Right cardiac atrium (tissue), 5 donors: ENCODE measurements at places on chromosomes 1 and 21. TPM values are rescaled to one million over a fixed set of nuclear protein-coding genes. Genes with fewer than 3 reads are reported as not detected.

DNA sequence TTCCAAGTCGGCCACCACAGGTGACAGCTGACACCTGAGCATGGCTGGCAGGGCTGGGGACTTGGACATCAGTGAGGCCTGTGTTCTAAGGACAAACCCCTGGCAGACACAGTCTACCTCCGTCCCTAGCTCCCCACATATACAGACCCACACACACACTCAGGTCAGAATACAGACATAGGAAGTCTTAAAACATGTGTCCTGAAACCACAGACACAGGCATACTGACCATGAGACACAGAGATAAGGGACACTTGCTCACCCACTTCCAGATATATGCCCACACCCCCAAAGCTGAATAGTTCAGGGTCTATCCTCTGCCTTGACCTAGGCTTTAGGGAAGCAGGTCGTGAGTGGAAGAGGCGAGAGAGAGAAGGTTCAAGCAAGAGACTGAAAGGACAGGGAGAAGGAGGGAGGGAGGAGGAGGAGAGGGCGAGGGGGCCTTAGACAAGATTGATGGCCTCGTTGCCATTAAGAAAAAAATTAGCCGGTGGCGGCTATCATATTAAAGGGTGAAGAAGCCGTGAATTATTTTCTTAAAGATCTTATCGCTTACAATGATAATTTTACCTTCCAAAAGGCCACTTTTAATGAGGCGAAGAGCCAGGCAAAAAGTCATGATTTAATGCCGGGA is 49.9 kb downstream of the TMEM53 start:
- no peak for DNase-seq

- peak; percentile 63 for DNase-seq
Observed at GRCh38 chr21:45347712-45348499, 57.1 kb upstream of the COL18A1 start.

DNA sequence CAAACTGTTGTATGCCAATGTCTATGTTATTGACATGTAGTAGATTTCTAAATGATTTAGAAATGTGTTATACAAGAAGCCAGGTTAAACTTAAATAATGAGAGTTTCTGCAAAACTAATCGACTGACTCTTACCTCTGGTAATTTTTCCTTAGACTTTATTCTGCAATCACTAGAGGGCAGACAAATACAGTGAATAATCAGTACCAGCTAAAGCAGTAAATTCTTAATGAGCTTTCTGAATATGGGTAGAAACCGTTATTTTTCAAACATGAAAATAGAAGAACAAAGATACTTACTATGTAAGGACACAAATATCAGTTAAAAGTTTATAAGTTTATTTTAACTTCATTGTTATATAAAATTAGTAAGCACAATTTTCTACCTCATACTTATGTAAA is 97.9 kb upstream of the RGS1 start:
- no peak for DNase-seq

- DNase-seq = no peak
Observed at GRCh38 chr1:62084310-62084890, 110.2 kb upstream of the L1TD1 start.

GRCh38 chr1:47624531-47624930 is 186.7 kb downstream of the FOXD2 start:
- no peak for DNase-seq

GRCh38 chr1:235259133-235259778 is 68.7 kb downstream of the ARID4B start:
- DNase-seq = no peak

DNA sequence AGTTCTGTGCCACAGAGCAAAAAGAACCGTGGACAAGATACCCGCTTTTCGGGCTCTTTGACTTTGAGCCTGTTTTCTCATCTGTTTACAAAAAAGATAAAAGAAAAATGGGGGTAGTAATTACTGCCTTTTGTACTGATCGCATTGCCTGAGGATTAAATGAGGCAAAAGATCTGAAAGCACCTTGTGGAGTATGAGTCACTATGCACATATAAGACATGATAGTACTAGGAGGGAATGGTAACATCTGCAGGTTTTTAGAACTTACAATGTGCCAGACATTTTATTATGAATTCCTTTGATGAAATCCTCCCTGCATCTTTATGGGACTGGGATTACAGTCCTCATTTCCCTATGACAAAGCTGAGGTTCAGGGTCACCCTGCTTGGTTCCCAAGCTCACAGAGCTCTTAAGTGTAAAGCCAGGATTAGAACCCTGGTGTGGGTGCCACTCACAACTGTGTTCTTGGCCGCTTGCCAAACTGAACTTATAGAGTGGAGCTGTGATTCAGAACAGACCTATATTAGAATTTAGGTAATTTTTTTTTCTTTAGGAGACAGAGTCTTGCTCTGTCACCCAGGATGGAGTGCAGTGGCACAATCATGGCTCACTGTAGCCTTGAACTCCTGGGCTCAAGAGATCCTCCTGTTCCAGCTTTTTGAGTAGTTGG is 1.8 kb downstream of the DISC1 start:
- DNase-seq = no peak

DNA sequence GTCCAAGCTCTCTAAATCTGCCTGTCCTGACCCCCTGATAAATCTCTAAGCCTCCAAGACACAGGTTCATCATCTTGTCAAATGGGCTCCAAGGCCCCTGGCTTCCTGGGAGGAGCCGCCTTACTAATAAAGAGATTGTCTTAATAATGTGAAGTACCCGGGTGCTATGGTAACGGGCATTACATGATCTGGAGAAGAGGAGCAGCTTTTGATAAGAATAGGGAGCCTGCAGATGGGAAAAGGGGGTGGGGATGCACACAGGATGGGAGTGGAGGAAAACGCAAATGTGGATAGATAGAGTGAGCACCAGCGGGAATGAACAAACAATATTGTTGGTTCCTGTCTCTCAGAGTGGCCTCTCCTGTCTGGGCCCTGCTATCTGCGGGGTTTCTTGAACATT is 11.9 kb upstream of the RXRG start:
- DNase-seq = no peak

DNA sequence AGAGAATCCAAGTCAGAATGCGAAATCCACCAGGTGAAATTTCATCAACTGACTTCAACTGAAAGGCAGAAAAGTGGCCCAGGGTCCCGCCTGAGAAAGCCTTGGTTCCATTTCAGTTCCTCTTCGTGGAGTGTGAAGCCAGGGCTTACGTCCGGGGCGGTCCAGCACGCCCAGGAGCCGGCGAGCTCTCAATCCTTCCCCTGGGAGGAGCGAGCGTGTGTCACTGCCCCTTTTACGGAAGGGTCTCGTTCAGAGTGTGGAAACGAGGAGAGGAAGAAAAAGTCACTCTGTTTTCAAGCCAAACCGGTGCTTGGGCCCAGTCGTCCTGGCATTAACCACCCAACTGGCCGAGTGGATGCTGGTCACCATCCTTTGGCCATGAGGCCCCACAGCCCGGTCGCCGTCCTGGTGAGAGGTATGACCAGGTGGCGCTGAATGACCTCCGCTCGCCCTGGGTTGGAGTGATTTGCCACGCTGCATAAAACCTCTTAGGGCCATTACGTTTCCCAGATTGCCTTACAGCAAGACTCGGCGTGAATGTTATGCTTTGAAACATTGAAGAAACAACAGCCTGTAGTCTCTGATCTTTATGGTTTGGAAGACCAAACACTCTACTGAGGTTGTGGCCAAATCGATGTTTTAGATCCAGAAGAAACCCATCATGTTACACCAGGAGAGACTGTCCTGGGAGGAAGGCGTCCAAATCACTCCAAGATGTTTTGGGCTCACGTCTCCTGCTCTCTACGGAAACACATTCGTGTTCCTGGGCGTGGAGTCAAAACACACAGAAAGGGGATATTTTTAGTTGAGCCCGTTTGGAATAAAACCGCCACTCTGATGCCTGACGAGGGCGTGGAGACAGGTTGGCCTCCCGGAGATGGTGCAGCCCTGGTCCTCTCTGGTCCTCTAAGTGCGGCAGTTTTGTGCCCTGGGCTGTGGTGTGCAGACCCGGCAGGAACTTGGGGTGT is 93.6 kb upstream of the ACTRT2 start:
- DNase-seq = no peak

DNA sequence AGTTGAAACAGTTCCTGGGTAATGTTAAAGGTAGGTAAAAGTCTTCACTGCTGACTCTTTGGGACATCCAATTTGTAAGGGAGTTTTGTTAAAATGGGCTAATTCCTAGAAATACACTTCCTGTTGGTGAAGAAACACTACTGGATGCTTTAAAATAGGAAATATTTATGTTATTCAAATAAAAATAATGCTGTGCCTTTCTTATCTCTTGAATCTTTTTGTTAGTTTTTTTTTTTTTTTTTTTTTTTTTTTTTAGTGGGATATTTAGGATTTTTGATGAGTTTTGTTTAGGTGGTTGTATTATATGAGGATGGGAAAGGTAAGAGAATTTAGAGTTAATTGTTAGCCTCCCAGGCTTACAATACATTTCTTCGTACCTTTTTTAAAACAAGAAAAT is 4.5 kb downstream of the MAGI3 start:
- no peak for DNase-seq

DNA sequence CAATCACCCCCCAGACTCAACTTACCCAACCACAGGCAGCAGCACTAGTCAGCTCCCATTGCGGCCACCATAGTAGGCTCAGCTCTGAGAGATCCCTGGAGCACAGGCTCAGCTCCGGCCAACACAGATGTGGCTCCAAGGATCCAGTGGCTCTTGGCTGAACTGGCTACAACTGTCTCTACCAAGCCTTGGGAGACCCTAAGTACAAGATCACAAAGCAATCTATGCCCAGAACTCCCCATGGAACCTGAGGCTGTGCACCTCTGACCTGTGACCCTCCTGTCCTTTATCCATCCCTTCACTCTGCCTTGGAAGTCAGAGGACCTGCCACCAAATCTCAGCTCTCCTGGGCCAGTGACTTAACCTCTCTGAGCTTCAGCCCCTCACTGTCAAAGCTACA is 61.8 kb upstream of the GJB5 start:
- DNase-seq = no peak

- DNase-seq = no peak
Observed at GRCh38 chr1:237232501-237232900, 190.5 kb downstream of the RYR2 start.

- no peak for DNase-seq
Observed at GRCh38 chr1:207428783-207429182, 25.3 kb upstream of the CR2 start.

- DNase-seq = no peak
Observed at GRCh38 chr1:5304702-5305101, 650.3 kb downstream of the AJAP1 start.

GRCh38 chr1:187009320-187009719 is 180.6 kb downstream of the PLA2G4A start:
- DNase-seq = no peak

DNA sequence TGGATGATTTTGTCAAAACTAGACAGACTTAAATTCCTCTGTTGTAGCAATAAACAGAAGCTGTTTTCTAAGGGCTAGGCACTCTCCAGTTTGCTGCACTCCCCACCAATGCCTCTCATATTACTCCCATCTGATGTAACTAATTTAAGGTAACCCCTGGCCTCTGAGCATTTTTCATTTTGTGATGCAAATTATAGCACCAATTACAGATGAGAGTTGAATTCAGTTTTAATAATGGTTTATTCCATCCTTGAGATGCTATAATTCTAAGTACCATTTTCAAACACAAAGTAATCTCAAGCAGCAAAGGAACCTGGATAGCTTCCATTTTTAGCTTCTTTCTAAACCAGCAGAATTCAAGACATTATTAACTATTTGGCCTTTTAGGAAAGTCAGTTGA is 280.4 kb upstream of the DAB1 start:
- no peak for DNase-seq

DNA sequence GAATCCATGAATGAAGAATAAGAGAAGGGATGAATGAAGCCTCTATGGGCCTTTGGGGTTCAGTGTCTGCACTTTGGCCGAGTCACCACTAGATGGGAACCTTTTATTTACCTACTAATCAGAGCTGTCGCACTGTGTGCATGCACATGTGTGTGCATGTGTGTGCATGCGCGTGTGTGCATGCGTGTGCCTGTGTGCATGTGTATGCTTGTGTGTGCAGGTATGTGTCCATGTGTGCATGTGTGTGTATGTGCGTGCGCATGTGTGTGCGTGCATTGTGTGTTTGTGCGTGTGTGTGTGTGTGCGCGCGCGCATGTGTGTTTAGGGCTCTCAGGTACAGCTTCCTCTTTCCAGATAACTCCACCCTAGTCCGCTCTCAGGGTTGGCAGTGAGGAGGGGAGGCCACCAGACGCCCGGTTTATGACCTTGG is 20.4 kb upstream of the UBXN10 start:
- no peak for DNase-seq

DNA sequence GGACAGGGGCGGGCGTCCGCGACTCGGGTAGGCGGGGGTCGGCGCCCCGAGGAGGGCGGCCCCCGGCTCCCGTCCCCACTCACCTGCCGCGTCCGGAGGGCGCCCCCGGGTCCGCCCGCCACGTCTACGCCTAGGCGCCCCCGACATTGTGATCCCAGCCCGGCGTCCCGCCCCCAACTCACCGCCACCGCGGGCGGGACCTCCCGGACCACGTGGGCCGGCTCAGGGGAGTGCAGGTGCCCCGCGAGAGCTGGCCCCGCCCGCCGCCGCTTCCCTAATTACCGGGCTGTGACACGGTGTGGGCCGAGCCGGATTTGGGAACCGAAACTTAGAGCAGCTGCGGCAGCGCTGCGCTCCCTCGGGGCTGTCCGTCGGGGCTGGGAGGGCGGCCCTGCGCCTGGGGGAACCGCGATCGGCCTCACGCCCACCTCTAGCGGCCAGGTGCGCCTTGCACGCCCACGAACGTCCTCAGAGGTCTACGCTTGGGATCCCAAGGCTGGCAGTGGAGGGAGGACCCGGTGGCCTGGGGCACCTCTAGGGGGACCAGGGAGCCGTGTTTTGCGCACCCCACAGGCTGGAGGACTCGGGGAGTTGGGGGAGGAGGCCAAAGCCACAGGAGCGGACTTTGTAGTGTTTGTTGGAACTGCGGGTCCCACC is 521 bp upstream of the NADK start:
- peak; percentile 90 for DNase-seq

- DNase-seq = no peak
Observed at GRCh38 chr1:245516284-245516759, 361.5 kb downstream of the KIF26B start.

DNA sequence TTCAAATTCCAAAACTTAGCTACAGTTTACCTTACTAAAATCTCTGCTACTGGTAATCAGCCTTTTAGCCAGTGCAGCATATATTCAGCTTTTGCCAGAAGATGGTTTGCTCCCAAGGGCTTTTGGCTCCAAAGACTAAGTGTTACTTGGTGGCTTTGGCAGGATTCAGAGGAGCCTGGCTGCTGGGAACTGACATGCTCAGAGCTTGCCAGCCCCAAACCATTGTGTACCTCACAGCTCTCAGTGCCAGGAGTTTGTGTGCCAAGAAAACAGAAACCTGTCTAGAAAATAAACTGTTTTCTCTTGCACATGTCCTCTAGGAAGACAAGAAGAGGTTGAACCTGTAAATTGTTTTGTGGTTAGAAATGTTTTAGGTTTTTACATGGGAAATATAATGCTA is 315.9 kb downstream of the ST6GALNAC3 start:
- DNase-seq = no peak

HSD3B2 gene
- 0.11 TPM for total RNA-seq

CCDC18 gene
- 5.7 TPM for total RNA-seq

CYP4A22 gene
- not detected for total RNA-seq
